ENCODE measurements at places on chromosomes 3 and 15.
A peak's percentile ranks its signal among the peaks of the same experiment; 100 is the strongest.

GRCh38 chr3:127590282-127590592 is 296 bp downstream of the TPRA1 start:
- DNase-seq = no peak

DNA sequence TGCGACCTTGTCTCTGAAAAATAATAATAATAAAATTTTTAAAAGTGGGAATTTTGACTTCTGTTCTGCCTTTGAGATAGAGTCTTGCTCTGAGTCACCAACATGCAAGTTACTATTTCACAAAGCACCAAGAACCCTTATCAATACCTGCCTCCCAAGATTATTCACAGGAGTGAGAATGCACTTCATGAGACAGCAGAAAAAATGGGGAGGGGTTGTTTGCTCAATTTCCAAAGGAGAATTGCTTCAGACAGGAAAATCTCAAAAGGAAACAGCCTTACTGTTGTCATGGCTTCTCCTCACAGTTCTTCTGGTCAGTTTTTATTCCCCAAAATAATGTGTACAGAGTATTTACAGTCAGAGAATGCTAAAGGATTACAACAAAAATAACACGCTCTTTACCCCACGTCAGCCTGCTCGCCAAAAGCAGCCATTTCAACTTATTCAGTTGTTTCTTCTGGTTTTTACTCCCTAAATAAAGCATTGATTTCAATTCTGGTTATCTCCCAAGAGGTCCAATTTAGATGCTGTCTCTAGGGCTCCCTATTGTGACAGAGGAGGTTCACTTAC is 89.0 kb downstream of the PPCDC start:
- DNase-seq = no peak

DNA sequence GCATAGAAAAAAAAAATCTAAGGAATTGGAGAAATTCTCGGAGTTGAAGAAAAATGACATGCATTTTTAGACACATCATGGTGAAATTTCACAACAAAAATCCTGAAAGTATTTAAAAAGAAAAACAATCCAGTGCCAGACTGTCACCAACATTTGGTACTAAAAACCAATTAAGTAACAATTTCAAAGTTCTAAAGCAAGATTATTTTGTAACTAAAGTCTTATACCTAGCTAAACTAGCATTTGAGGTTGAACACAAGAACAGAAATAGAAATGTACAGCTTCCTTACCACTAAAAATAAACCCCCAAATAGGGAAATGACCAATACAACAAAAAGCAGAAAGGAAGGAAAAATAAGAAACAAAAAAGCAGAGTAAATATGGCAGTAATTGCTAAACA is 11.9 kb downstream of the TOMM70 start:
- no peak for DNase-seq

DNA sequence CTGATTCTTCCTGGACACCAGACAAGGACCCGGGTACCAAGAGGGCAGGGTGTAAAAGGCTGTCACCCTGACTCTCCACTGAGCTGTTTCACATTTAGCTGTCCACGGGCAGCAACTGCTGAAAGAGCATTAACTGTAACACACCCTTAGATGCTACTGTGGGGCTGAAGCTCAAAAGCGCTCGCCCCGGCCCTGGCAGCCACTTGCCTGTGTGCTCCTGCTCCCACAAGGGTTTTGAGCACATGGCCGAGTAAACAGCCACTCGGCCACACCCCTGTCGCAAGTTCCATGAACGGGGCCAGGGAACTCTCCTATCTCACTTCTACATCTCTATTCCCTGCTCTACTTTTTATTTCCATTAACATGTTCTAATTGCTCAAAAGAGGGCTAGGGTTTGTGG is 421.7 kb downstream of the TUSC7 start:
- DNase-seq = no peak

- no peak for DNase-seq
Observed at GRCh38 chr3:171712171-171712938, 97.9 kb downstream of the PLD1 start.

- DNase-seq = peak; percentile 19
Observed at GRCh38 chr3:32009957-32010356, 28.4 kb downstream of the ZNF860 start.

DNA sequence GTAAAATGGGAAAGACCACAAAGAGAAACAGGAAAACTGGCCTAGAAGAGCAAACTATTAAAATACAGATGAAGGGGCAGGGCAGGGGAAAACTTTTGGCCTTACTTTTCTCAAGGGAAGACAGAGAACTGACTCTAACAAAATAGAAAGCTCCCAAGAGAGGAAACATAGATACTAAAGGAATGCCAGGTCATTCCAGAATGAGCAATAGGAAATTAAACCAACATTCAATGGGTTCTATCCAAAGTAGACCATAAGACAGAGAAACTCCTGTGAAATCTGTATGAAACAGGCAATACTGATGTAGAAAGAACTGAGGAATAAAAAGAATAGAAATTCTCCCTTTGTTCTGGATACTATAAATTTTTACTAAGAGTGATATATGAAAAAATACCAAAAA is 491.8 kb downstream of the MECOM start:
- no peak for DNase-seq

DNA sequence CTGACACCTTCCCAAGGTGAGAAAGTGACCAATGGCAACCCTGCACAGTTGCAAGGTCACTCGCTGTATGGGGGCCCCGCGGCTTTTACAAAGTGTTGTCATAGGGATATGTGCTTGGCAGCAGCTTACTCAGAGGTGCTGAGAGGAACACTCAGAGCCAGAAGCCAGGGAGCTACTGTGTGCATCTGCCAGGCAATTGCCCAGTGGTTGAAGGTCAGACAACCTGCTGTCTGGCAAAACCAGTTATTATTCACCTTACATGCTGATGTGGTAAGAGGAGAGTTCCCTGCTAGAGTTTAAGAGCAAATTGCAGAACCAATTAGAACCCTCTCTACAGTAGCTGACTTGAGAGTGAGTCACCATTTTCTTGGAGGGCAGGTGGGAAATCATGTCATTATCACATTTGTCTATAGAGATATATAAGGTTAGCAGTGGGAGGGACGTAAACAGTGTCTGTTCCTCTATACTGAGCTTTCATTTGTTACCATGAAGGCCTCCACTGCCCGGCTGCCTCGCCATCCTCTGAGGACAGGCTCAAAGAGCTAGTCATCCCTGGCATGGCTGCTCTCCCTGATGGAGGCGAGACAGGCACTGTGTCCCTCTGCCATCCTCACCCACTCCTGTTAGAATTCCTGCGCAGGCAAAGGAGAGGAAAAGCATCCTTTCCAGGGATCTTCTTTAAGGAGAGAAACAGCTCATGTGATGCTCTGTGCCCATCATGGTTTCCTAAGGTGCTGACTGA is 274.4 kb downstream of the PLCL2 start:
- no peak for DNase-seq

- DNase-seq = no peak
Observed at GRCh38 chr15:71278989-71279756, 163.9 kb downstream of the THSD4 start.

DNA sequence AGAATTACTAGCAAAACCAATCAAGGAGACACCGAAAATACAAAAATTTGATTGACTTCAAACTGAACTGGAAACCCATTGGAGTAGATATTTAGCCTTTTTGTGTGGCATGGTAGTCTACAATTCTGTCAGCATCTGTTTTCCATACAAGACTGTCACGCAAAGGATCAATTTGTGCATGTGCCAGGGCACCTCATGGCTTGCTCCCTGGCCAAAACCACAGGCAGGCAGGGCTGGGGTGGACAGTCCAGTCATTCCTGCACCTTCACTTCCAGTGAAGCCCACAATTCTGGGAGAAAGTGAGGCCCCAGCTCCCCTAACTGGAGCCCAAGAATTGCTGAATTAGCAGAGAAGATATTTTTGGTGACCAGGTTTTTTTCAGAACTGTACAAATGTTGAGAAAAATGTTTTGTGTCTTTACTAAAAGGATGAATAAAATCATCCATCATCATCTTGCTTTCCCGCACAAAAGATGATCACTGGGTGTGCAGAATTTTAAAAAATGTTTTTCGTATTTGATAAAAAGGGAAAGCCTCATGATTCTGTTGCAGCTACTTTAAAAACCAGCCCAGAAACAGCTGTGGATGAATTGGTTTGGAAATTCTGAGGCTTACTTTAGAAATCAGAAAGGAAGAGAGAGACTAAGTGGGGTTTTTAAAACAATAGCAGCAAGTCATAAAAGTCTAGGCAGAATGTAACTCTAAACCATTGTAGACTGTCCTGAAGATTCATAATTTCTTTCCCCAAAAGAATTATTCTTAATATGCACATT is 86.4 kb downstream of the PCCB start:
- DNase-seq = no peak

- DNase-seq = no peak
Observed at GRCh38 chr15:39593071-39593655, 12.3 kb downstream of the THBS1 start.

DNA sequence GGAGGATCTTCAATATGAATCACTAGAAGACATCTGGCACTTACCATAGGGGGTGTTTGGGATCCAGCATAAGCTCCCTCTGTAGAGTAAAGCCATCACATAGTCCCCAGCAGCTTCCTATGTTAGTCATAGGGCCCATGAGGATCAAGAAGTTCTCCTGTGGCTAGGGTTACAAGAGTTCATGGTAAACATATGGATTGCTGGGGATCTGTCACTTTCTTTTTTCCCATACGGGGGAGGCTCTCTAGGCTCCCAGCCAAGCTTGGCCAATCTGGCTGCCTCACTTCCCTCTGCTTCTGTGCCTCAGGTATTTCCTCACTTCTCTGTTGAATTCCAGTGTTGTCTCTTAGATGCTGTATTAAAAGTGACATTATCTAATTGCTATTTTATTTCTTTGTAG is 597.9 kb downstream of the PDCD6IP start:
- no peak for DNase-seq

DNA sequence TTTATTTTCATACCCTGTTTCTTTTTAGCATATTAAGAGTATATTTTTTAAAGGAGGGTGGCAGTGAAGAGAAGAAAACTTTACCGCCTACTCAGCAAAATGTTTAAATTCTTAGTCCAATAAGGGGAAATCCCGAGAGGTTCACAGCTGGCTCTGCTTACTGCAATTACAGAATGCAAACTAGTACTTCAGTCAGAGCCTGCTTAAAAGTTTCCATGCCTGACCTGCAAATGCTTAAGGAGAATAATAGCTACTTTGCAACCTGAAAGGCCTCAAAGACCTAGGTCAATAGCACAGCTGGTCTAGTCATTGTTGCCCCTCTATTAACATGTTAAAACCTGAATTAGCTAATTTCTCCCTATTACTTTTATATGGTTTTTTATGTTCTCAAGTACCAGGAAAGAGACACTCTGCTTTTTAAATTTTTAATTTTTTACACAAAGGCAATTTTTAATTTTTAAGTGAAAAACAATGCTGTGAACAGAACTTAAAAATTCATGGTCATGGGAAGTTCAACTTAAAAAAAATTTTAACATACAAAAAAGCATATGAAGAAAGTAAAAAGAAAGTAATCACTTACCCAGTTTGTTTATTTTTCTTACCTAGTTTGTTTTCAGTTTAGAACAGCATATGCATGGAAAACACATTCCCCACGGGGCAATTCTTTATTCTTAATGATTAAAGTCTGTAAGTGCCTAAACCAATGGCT is 79.2 kb downstream of the P3H2 start:
- DNase-seq = no peak

DNA sequence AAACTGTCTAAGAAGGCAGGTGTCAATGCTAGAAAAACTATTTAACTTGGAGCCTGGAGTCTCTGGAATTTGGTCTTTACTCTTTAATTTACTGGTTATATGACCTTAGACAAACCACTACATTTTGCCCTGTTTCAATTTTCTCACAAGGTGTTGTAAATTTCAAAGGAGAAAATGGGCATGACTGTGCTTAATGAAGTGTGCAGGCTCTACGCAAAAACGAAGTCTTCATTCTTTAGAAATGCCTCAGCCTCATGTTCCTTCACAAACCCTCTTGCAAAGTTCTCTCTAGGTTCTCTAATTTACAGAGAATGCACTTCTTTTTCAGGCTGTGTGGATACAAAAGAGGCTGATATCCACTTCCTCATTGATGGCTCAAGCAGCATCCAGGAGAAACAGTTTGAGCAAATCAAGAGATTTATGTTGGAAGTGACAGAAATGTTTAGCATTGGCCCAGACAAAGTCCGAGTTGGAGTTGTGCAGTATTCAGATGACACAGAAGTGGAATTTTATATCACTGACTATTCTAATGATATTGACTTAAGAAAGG is 39.1 kb downstream of the COL6A5 start:
- DNase-seq = no peak

DNA sequence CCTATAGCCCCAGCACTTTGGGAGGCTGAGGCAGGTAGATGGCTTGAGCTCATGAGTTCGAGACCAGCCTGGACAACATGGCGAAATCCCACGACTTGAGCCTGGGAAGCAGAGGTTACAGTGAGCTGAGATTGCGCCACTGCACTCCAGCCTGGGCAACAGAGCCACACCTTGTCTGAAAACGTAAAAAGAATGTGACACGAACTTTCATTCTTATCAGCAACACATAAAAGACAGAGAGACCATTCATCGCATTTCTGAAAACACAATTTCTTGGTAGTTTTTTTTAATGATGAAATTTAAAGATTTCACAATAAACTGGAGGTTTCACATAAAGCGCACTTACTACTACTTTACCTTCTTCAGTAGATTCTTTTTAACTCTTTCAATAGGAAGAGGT is 18.4 kb downstream of the HLTF start:
- DNase-seq = no peak

DNA sequence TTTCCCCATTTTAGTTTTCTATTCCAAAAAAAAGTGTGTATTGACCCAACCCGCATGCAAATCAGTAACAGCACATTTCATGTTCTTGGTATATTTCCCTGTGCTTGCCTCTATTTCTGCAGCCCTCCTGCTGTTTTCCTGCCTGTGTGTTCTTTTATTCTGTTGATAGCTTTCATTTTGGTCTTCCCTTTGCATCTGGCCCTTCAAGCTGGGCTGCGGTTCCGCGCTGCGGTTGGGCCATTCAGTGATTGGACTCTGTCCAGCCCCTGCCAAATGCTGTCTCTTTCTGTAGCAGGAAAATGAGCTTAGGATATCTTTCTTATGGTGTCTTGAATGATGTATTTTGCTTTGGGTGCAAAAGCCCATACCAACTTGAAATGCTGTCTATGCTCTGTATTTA is 49.9 kb downstream of the ZNF621 start:
- DNase-seq = no peak

DNA sequence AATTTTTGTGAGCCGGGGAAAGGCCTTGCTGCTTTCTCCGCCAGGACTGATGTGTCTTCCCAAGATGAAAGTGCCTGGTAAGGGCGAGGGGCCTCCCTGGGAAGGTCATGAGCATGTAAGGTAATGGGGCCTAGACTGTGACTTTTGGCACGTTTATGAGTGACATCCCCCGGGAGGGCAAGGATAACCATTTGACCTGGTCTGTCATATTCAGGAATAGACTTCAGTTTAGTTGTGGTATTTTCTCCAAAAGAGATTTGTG is 631 bp upstream of the CNBP start:
- no peak for DNase-seq

DNA sequence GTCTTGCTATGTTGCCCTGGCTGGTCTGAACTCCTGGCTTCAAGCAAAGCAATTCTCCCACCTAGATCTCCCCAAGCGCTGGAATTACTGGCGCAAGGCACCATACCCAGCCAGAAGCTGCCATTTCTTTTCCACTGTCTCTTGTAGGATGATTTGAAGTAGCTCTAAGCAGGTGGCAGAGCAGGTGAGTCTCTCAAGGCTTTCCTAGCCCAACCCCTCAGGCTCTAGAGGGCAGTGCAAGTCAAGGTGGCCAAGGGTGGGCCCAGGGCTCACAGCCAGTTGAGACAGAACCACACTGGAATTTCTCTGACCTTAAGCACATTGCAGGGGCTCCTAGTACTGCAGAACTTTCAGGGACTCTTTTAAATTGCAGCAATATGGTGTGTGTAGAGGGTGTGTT is 15.6 kb upstream of the DAG1 start:
- DNase-seq = no peak

GRCh38 chr15:65937054-65937453 is 67.8 kb downstream of the RAB11A start:
- DNase-seq = no peak

GRCh38 chr15:47506329-47507100 is 210.8 kb upstream of the SEMA6D start:
- DNase-seq = no peak
